Activated naive CD4-positive, alpha-beta T cell treated with Interleukin-2 at 50 U/mL for 16 hours (primary cell): ENCODE measurements at places on chromosomes 6 and 20.

- DNase-seq = no peak
Measured at GRCh38 chr6:74505391-74505790, 700.5 kb downstream of the COL12A1 start.

DNA sequence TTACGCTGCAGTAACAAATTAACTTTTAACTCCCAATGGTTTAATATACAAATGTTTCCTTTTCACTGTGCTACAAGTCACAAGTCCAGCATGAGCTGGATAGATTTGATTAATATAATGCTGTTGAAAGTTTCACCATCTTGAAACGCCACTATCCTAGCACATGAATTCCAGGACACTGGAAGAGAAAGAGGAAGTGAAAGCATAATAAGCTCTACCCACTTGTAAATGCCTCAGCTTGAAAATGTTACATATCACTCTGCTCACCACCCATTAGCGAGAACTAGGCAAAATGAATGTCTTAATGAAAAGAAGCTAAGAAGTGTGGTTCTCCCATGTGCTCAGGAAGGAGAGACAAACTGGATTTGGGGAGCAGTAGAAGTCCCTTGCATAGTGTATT, 46.9 kb downstream of the PCSK2 start:
- no peak for DNase-seq

DNA sequence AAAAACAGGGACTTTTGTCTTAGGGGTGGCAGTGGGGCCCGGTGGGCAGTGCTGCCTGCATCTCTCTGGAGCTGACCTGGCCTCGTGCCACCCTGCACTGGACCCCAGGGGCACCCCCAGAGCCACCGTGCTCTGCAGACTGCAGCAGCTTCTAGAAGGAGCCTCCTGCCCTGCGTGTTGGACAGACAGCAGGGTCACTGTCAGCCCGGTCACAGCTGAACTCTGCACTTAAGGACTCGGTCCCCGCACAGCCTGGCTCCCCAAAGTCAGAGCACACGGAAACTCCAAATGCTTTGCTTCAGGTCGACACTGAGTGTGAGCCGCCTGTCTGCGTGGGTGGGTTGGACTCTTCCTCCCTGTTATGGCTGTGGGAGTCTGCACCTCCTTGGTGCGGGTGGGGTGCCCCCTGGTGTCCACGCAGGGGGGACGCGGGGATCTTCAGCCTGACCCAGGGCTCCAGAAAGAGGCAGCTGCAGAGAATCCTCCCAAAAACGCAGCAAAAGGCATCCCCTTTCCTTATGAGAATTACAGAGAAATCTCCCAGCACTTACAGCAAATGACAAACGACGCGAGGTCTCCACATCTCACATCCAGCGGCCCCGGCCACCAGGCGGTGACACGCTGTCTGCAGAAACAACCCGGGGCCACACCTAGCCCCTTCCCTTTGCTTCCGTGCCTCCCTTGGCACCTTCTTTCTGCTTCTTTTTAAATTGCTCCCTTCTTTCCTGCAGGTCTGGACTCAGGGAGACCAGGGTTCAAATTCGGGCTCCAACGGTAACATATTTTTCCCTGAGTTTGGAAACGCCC, 36.3 kb upstream of the DACT2 start:
- no peak for DNase-seq

DNA sequence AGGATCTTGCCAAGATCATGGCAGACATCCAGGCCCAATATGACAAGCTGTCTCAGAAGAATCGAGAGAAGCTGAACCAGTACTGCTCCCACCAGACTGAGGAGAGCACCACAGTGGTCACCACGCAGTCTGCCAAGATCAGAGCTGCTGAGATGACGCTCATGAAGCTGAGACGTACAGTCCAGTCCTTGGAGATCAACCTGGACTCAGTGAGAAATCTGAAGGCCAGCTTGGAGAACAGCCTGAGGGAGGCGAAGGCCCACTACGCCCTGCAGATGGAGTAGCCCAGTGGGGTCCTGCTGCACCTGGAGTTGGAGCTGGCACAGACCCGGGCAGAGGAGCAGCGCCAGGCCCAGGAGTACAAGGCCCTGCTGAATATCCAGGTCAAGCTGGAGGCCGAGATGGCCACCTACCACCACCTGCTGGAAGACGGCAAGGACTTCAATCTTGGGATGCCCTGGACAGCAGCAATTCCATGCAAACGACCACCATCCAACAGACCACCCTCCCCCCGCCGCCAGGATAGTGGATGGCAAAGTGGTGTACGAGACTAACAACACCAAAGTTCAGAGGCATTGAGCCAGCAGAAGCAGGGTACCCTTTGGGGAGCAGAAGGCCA, 44.7 kb upstream of the GRM4 start:
- no peak for DNase-seq

DNA sequence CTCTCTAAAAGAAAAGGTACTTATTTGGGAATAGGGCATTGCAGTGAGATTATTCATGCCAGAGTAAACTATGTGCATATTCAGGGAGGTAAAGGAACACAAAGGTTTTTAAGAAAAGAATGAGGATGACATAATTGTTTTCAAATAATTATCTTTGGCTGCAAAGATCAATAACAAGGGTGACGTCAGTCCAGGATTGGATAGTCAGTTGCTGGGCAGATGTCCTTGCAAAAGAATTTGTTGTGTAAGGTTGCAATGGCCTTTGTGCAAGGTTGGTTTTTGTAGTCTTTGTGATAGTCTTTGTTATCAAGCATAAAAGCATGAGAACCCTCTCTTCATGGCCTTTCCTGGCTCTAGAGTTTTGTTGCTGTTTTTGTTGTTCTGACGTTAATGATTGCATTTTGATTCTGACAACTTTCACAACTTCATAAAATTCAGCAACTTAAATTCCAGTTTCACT, 17.7 kb downstream of the LOC128125822 start:
- no peak for DNase-seq

DNA sequence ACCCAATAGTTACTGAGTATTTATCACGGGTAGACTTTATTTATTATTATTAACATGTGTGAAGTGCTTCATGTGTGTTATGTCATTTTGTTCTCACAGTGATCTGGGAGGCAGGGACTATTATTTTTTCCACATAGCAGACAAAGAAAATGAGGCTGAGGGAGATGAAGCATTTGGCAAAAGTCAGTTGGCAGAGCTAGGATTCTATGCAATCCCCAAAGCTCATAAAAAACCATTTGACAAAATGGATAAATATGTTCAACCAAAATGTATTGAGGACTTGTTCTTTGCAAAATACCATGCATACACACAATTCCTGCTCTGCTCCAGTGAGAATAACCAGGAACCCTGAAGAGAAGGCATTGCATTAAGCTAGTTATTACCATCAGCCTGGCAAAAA, 184.4 kb downstream of the HS3ST5 start:
- DNase-seq = no peak

GRCh38 chr6:12009876-12010634, 2.1 kb upstream of the HIVEP1 start:
- no peak for DNase-seq
